ENCODE measurements at places on chromosomes 11 and 22. TPM values are rescaled to one million over a fixed set of nuclear protein-coding genes. Genes with fewer than 3 reads are reported as not detected.

C11orf91 gene
- total RNA-seq: 0.85 TPM

C11orf68 gene
- total RNA-seq: 45.2 TPM

CHRM1 gene
- 0.06 TPM for total RNA-seq

DTX4 gene
- total RNA-seq: 4.9 TPM

CALCB gene
- 0.15 TPM for total RNA-seq

OLFML1 gene
- total RNA-seq: not detected

MEI1 gene
- total RNA-seq: not detected

TSPO gene
- 227 TPM for total RNA-seq
